Keratinocyte (primary cell): ENCODE measurements at places on chromosomes 1 and 21. TPM values are rescaled to one million over a fixed set of nuclear protein-coding genes. Genes with fewer than 3 reads are reported as not detected.

The TTLL7 gene
- polyA plus RNA-seq: 3.8 to 8.1 TPM (median 6.4 TPM) in 3 replicates

The KCNJ9 gene
- polyA plus RNA-seq: not detected in 3 replicates

DNA sequence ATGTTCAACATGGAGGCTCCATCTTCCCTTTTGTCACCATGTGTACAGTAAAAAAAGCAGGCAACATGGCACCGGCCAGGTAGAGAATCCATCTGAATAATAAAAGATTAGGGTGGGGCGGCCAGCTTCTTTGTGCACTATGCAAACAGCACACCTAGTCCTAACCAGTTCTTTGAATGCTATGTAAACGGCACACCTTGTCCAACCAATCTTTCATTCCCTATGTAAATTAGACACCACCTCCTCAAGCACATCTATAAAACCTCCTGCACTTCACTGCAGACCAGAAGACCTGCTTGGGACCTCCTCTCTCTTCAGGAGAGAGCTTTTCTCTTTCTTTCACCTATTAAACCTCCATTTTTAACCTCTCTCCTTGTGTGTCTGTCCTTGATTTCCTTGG is 28.2 kb downstream of the TFB2M start:
- no peak for DNase-seq

DNA sequence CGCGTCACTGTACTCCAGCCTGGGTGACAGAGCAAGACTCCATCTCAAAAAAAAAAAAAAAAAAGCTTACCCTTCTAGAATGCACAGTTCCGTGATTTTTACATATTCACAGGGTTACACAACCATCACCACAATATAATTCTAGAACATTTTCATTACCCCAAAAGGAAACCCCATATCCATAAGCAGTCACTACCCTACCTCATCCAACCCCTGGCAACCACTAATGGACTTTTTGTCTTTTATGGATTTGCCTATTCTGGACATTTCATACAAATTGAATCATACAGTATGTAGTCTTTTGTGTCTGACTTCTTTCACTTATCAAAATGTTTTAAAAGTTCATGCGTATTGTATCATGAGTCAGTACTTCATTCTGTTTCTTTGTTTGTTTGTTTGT is 22.8 kb downstream of the SYF2 start:
- no peak for DNase-seq

DNA sequence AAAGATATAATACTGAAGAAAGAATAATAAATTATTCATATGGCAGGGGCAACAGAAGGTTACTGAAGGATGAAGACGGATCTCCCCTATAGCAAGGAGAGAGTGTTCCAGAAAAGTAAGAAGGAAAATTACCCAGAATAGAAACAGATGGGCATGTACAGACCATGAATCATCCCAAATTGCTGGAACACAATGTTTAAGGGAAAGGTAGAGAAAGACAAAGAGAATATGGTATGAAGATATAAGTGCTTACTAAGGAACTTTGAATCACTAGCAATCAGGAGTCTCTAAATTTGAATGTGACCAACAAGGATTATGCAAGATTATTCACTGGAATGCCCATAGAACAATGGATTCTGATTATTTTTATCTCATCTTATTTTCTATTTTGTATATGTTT is 375.4 kb downstream of the COL11A1 start:
- no peak for DNase-seq
